ENCODE measurements at places on chromosomes 16 and 17. TPM values are rescaled to one million over a fixed set of nuclear protein-coding genes. Genes with fewer than 3 reads are reported as not detected.

GRCh38 chr17:944266-944826 lies 35.2 kb downstream of the NXN start:
- no peaks in the 10 kb centered on the region for H3K27me3 ChIP-seq
- no peak overlapping the region for H3K4me3 ChIP-seq
- DNase-seq = no peak
- H3K4me1 ChIP-seq = no peaks in the 10 kb centered on the region
- no peak overlapping the region for H3K27ac ChIP-seq

Gene LPCAT2
- total RNA-seq = 31.8 TPM

Gene HIGD1B
- total RNA-seq = 26.6 TPM

Gene TSR3
- 55.9 TPM for total RNA-seq

Gene ARL5C
- not detected for total RNA-seq

Gene CCL16
- total RNA-seq = not detected

- H3K4me3 ChIP-seq = no peak overlapping the region
- H3K27me3 ChIP-seq = no peaks in the 10 kb centered on the region
These were observed 196.0 kb upstream of the PSMD7 start for GRCh38 chr16:74100395-74101326.

- no peak overlapping the region for H3K27ac ChIP-seq
- no peaks in the 10 kb centered on the region for H3K27me3 ChIP-seq
- no peaks in the 10 kb centered on the region for H3K4me1 ChIP-seq
- no peak for DNase-seq
- no peaks in the 10 kb centered on the region for H3K36me3 ChIP-seq
- no peak overlapping the region for H3K4me3 ChIP-seq
These were observed 55.9 kb downstream of the USP22 start for GRCh38 chr17:20986767-20987510.
